ENCODE measurements at places on chromosomes 16 and 17.
A peak's percentile ranks its signal among the peaks of the same experiment; 100 is the strongest.

DNA sequence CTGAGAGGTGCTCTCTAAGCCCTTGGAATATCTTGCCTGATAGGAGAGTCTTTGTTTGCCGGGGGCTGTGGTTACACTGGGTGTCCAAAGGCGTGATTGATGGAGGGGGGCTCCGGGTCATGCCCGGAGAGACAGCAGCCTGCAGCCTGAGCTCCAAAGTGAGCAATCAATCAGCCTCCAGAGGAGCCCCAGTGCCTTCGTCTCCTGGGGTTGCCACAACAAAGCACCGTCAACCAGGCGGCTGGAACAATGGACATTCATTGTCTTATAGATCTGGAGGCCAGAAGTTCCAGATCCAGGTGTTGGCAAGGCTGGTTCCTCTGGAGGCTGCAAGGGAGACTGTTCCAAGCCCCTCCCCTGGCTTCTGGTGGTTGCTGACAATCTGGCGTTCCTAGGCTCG lies 24.0 kb upstream of the GINS2 start:
- ATAC-seq: no peak

DNA sequence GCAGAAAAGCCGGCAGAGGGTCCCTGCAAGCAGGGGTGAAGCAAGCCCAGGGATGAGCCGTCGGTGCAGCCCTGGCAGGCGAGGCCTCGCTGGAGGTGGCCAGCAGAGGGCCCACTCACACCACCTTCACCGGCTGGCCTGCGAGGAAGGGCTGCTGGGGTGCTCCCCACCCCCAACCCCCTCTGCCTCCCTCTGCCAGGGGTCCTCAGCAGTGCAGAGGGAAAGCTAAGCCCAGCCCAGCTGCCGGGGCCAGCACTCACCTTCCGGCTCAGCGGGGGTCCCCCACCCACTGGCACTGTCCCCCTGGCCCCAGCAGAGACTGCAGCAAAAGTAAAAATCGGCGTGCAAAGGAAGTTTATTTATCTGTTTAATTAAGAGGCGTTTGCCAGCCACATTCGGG lies 113.4 kb downstream of the ENGASE start:
- no peak for ATAC-seq

DNA sequence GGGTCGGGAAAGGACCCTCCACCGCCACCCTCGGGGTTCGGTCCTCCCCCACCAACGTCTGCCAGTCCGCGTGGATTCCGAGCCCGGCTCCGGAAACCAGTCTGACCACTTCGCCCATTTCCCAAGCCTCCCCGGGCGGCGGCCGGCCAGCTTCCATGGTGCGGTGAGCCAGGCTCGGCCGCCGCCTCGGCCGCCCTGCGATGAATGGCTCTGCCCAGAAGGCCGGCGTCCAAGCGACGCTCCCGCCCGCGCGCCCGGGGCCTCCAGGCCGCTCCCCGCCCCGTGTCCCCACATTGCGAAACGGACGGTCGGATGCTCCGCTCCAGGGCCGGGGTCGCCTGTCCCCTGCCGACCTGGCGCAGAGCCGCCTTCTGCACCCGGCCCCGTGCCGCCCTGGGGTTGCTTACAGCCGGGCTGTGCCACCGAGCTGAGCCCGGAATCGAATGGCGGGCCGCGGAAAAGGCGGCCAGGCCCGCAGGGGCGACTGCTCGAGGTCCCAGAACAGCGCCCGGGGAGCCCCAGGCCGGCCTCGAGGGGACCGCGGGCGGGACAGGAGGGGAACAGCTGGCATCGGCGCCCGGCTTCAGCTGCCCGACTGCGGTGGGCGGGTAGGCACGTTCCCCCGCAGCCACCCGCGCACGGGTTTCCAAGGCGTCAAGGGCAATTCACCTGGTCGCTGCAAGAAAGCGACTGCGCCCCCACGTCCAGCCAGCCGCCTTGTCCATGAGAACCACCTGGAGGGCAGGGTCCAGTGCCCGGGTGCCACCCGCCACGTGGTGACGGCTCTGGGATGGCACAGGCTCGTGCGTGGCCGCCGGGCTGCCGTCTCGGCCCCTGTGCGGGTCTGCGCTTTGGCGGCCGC lies 18.3 kb upstream of the CBX8 start:
- no peak for ATAC-seq

GRCh38 chr17:17379197-17379991 lies 76.2 kb downstream of the NT5M start:
- no peak for ATAC-seq

DNA sequence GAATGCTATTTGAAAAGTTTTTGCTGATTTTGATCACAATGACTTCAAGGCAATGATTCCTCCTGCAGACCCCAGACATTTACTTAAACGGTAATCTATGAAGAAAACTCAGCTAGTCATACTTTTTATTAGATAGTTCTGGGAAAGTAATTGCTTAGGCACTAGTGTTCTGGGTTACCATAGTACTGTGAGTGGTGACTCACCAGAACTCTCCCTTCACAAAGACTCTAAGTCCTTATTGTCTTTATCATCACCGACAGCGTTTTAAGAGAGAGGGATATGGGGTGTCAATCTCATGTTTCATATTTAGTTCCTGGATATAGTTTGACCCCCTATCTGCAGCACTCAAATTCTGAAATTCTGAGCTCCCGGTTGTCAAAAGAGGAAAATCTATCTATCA lies 43.0 kb upstream of the CDH8 start:
- ATAC-seq: no peak

DNA sequence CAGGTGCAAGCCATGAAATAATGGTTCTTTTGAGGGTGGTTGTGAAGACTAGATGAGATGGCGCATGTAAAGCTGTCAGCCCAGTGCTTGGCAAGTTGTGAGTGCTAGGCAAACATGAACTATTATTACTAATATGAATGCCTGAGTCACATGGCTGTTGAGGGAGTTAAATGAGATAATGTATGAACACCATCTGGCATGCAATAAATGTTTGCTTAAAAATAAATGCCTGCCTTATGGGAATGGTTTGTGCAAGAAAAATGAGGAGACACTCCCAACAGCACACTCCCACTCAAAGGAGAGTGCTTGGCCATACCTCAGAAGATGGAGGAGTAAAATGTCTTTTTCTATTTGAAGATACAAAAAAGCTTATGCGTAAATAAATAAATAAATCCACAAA lies 3.6 kb downstream of the MAPK3 start:
- no peak for ATAC-seq

- ATAC-seq: no peak
Observed at GRCh38 chr16:87178977-87179376, 138.2 kb downstream of the C16orf95 start.

GRCh38 chr16:59046335-59046734 lies 312.2 kb upstream of the GOT2 start:
- ATAC-seq: no peak

GRCh38 chr16:29845656-29846055 lies 17.4 kb downstream of the CDIPT start:
- ATAC-seq: no peak

DNA sequence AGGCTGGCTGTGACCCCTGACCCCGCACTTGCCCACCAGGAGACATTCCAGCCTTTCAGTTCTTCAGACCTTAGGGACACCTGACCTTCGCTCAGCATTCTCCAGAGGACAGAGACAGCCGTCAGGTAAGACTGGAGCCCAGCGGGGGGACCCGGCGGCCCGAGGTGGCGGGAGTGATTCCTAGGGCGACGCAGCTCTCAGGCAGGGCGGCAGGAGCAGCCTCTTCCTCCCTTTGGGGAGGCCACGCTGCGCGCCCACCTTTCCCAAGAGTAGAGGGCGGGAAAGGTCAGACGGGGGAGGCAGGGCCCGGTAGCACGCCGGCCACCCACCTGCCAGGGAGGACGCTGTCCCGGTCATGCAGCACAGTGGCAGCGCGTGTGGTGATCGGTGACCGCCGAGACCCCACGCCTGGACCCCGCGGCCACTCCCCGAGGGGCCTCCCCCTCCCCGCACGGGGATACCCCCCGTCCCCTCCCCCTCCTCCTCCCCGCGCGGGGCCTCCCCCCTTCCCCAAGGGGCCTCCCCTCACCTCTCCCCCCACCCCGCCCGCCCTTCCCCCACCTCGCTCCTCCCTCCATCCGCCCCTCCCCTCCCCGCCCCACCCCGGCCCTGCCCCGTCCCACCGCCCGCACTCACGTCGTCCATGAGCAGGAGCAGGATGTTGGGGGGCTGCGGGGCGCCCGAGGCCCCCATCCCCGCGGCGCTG lies 472 bp downstream of the GALNS start:
- peak; percentile 57 for ATAC-seq

DNA sequence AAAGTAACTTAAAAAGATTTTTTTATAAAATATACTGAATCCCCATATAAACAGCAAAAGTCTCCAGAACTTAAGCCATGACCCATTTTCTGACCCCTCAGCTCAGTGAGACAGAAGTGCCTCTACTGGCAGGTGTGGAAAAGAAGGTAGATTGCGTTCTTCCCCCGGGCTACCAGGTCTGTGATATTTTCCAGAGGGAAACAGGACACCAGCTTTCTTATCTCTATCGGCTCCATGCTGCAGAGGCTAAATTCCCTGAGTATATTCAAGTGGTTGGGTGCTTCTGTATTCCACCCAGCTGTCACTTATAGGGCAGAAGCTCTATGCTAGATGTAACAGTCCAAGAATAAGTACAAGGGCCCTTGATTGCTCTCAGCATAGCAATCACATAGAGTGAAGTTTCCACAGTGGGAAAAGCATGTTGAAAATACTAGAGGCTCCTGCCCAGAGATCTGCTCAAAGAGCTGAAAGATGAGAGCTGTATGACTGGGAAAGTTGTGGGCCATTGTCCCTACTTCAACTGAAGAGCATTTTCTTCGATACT lies 687.3 kb downstream of the CDH11 start:
- no peak for ATAC-seq
